ENCODE measurements at places on chromosomes 16 and 17.

GRCh38 chr16:70695331-70696070, 9.6 kb upstream of the MTSS2 start:
- peak; percentile 65 for DNase-seq

GRCh38 chr16:49330562-49331201, 42.9 kb upstream of the C16orf78 start:
- no peak for DNase-seq

DNA sequence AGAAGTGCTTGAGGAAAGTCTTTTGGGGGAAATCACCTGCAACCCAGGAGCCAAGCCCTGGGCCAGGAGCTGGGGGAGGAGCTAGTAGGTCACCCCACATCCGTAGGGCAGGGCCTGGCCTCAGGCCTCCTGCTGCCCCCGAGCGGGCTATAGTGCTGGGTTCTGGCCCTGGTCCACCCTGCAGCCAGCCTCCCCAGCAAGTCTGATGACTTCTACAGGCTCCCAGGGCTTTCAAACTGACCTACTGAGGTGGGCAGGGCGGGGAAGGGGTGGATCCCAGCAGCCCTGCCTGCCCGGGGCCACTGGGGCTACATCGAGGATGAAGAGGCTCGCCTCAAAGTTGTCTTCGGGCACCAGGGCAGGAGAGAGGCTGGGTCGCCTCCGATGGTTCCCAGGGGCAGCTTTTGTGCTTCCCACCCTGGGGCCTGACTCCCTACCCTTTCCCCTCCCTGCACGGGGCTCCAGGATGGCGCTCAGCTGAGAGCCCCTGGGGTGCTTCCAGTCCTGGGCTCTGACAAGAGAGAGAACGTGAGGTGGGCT, 5.0 kb downstream of the CENPX start:
- DNase-seq: no peak

DNA sequence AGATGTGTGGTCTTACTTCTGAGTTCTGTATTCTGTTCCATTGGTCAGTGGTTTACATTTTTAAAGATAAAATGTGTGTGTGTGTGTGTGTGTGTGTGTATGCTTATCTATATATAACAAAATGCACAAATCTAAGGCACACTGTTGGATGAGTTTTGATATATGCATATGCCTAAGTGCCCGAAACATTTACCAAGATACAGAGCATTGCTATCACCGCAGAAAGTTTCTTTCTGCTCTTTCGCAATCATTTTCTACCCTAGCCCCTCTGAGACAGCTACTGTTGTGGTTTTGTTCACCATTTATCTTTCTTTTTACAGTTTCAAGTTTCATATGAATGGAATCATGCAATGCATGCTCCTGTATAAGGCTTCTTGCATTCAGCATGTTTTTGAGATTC, 97.0 kb downstream of the MRTFB start:
- DNase-seq: no peak

DNA sequence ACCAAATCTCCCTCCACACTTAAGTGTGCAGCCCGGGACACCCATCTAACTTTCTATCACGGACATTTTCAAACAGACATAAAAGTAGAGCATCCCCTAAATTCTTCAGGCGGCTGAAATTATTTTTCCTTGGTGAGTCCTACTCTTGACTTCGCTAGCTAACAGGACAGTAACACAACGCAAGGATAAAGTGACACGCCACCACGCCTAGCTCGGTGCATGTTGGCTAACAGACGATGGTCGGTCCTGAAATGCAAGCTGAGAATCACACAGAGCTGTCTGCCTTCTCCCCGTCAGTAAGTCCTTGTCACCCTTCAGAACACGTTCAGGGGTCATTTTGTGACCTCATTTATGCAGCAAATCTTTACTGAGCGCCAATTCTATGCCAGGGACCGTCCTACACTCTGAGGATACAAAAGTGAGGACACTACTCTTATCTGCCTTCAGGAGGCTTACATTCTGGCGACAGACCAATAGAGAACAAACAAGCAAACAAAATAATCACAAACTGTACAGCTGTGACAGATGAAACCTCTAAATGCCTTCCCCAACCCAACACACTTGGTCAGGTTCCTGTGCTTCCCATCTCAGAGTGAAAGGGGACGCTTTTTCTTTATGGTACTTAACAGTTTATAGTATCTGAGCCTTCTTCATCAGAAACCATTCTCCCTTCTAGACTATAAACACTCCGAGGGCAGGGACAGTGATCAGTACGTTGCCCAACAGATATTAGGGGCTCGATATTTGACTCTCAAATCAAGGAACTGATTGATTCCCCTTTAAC, 1.3 kb downstream of the NTAN1 start:
- no peak for DNase-seq

DNA sequence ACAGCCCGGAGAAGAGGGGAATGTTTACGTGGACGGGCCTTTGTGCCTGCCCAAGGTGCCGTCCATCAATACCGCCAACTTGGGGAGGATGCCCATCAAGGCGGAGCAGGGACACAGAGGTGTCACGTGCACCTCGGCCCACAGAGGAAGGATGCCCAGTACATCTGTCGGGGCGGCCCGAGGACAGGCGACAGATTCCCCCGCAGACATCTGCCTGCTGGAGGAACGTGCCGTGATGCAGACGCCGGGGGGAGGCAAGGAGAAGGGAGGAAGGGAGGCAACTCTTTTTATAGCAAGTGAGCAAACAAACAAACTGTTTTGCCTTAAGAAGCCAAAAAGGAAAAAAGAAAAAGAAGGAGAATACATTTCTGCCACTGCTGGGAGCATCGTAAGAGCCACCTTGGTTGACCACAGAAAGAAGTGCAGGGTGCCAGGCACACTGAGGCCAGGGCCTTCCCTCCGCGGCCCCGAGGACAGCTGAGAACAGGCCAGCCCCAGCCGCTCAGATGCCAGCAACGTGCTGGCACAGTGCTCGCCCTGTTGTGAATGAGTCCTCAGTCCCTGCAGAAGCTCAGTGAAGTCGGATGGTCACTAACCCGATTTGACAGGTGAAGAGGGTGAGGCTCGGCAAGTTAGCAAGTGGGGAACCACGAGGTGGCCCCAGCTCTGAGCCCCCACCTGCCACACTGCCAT, 146.4 kb downstream of the RBFOX3 start:
- no peak for DNase-seq

GRCh38 chr16:25403852-25404251, 146.2 kb upstream of the ZKSCAN2 start:
- no peak for DNase-seq

- no peak for DNase-seq
Observed at GRCh38 chr16:65546353-65546791, 424.5 kb upstream of the CDH11 start.

DNA sequence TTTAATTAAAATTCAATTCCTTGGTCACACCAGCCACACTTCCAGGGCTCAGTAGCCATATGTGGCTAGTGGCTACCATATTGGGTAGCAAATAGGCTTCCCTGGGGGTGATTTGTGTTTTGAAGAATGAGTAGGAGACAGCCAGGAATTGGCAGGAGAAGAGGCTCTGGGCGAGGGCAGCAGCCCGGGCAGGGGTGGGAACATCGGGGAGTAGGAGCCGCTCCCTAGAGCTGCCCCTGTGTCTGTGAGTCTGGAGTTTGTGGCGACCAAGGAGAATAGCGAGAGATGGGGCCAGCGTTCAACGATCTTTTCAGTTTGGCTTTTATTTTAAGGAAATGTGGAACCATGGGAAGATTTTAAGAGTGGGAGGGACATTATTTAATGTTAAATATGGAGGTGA, 81.7 kb downstream of the WIPI1 start:
- no peak for DNase-seq

DNA sequence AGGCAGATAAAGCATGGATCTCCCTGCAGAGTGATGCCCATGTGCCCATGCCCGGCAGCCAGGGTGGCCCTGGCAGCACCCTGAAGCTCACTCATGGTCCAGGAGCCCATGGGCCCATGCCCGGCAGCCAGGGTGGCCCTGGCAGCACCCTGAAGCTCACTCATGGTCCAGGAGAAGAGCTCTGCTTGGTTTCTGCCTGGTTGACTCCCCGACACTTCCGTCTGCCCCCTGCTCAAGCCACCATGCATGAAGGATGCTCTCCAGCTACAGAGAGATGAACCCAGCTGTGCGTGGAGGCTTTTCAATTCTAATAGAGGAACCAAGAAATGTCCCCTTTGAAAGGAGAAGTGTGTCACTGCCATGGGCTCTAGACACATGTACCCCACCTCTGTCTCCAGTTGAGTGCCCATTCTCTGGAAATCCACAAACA, 8.7 kb downstream of the CCL17 start:
- no peak for DNase-seq

GRCh38 chr17:39563476-39563875, 44.2 kb downstream of the NEUROD2 start:
- DNase-seq: no peak

DNA sequence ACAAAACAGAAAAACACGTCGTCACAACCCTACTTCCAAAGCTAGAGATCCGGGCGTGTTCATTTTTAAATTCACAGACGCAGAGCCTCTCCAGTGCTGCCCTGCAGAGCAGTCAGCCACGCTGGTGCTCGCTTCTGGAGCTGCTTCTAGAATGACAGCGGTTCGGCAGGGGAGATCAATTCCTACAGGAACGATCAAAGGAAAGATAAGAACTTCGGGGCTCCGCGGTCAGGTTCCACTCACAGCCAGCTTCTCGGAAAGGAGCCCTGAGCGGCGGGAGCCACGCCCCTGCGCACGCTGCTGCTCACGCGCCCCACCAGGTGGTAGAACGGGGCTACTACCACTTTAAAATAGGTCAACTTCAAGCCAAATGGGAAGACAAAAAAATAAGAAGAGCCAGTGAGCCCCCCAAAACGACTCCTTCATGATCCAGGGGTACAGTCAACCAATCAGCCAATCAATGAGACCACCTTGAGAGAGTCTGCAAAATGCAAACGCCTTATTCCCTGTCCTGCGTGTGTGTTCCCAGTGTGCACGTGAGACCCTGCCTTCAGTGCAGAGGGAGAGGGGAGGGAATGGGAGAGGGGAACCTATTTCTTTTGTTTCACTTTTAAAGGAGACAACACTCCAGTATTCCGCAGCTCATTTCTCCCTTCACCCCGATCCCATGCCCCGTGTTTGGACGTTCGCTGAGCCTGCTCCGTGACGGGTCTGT, 209.7 kb downstream of the RBFOX3 start:
- DNase-seq: peak; percentile 56
